Activated naive CD4-positive, alpha-beta T cell (primary cell): ENCODE measurements at places on chromosomes 7 and 10.

DNA sequence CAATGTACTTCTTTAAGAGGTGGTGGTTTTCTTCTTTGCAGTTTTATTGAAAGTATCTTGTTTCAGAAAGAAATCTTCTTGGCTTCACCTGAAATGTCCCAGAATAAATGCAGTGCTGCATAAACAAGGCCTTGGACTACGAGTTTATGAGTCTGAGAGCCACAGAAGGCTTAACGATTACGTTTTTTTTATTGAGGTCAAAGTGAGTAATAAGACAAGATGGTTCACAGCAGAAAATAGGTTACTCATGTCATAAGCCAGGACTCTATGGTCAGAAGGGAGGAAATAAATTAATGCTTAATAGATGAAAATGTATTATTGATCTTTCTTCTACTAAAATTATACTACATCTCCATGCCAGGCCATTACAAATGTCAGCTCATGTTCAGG, 13.7 kb upstream of the NPTX2 start:
- DNase-seq, result no peak

- DNase-seq, result no peak
These were observed 30.3 kb downstream of the ARL5B start for GRCh38 chr10:18689498-18689897.

DNA sequence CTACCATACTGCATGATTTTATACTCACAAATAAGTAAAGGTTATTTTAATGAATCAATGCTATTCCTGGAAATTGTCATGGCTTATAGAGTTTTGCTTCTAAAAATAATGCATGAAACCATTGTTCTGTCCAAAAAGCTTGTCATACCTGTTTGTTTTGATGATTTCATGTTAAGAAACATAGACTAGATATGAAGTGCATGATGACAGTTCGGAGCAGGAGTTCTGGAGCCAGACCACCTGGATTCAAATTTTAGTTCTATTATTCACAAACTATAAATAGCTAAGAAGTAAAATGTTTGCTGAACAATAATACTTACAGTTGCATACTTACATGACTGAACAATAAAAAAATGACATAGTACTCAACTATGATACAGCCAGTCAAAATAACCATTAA, 107.0 kb upstream of the AKR1E2 start:
- no peak for DNase-seq

- DNase-seq, result no peak
These were observed 56.0 kb downstream of the GTF2I start for GRCh38 chr7:74713567-74713966.

DNA sequence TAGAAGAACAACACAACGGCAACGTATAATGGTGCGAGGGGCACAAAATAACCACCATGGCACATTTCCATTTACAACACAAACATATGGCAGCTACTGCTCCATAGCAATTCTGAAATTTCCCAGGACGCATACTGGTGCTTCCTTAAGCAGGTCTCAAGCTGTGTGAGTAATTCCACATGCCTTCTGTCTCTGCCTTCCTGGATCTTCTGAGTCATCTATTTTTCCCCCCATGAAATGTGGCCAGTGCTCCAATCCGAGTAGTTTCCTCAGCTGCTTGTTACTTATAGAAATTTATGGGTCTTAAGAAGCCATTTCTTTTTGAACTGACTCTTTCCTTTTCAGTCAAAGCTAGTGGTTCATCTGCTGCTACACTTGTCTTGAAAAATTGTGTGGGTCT, 256.6 kb upstream of the KLF6 start:
- DNase-seq, result no peak

- no peak for DNase-seq
These were observed 31.0 kb upstream of the ARHGAP12 start for GRCh38 chr10:31959461-31960173.

DNA sequence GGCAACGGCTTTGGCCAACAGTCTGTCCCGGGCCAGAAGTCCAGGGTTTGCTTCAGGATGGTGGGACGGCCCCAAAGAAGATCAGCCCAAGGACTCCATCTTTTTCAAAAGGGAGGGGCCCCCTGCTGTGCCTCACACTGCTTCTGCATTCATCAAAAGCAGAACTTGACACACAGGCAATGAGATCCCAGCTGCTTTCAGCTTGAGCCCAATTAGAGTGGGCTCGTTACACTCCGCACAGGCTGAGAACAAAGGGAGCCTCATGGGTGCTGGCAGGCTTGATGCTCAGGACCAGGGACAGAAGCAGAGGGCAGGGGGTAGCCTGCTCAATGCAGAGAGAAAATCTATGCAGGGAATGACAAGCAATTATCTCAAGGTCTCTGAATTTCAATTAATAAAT, 45.5 kb downstream of the VOPP1 start:
- no peak for DNase-seq

DNA sequence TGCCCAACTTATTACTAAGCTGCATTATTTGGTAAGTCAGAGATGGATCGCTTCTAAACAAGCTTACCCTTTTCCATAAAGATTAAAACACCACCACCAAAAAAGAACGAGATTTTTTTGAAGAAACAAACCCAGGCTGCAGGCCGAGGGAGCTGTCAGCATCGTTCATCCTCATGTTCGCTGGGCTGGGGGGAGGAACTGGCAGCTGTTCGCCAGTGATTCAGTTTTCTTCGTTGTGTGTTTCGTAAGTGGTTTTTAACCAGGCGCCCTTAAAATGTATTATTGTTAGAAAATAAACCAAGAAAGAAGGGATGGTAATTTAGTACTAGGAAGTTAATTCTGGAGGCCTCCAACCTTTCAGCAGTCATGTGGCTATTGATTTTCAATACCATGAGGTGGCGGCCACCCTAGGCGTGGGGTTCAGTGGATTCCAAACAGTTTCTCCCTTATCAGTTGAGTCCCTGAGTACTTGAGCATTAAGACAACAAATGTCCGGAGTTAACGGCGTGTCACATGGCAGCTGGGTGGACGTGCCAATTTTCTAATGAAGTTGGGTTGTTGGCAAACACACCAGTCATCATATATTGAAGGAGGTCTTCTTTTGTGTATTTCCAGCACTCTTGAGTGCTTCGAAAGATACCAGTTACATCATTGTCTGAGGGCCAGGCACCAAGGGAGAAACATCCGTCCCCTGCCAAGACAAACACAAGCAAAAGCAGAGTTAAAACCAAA, 173.2 kb downstream of the EBF3 start:
- DNase-seq, result no peak

GRCh38 chr7:4154882-4155535, 527.1 kb upstream of the FOXK1 start:
- no peak for DNase-seq

DNA sequence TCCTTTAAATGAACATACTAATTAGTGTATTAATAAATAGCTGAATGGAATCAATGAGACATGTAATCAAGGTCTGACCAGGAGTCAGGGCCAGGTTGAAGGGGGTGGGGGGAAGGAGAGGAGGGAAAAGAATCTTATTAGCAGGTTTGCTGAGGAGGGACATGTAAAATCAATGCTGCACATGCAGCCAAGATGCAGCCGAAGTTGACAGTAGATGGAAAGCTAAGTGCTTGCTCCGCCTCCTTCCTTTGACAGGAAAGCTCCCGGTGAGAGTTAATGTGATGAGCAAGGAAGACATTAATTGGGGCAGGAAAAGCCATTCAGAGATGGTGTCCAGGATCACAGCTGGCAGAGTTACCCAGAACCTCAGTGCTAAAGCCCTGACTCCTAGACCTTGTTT, 24.4 kb downstream of the PLXNA4 start:
- DNase-seq, result no peak

DNA sequence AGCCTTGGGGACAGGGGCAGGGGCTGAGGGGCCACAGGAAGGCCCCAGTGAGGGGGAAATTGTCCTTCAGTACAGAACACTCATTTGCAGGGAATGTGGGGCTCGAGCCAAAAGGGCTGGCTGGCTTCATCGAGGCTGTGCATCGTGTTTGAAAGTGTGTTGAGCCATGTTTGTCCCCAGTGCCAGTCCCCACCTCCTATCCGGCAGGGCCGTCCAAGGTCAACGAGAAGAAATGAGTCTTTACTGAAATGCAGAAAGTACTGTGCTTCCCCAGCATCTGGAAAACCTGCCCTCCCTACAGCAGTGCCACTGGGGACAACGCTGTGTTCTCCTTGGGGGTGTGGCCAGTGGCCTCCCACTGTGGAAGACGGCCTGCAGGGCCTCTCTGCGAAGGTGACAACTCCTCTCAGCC, 214.1 kb downstream of the KLF6 start:
- no peak for DNase-seq

- no peak for DNase-seq
These were observed 70.2 kb upstream of the CCDC71L start for GRCh38 chr7:106731187-106731586.

- DNase-seq, result no peak
These were observed 157.1 kb downstream of the GPAM start for GRCh38 chr10:112026438-112026837.

DNA sequence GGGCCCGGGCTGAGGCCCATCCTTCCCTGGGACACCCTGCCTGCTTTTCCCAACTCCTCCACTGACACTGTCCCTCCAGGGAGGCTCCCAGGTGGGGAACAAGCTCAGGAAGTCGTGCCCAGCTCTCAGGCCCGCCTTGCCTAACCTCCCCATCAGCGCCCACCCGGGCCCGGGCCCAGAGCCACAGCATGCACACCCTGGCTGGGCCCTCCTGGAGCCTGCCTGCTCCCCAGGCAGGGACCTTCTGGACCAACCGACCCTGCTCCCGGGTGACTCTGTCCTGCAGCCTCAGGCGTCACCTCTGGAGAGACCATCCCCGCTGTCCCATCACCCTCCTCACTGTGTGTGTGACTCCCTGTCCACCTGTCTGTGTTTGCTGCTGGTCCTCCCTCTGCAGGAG, 1.8 kb upstream of the TMEM184A start:
- DNase-seq, result no peak

DNA sequence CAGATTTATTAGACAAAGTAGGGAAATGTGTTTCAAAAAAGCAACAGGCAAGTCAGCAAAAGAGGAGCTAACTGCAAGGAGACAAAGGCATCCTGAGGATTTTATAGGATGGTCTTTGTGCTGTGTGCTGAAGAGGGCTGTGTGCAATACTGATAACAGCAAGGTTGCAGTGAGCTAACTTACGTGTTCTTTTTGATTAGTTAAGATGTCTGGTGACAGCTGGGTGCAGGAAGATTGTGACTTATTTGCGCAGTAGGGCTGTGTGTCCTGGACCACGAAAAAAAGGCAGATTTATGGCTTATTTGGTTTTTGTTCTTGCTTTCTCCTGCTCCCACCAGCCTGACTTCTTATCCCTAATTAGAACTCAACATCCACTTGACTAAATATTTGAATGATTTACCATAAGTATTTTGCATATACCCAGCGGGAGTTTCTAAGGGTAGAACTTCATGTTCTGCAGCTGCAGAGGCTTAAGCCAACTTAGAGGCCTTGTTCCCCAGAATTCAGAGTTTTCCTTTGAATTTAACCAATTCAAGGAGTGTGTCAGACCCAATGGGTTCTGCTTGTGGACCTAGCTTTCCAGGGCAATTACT, 119.0 kb downstream of the ANKRD26 start:
- no peak for DNase-seq

- no peak for DNase-seq
These were observed 275.3 kb downstream of the NRG3 start for GRCh38 chr10:82150123-82150900.

- DNase-seq, result no peak
These were observed 8.5 kb downstream of the DDX56 start for GRCh38 chr7:44565097-44565794.

DNA sequence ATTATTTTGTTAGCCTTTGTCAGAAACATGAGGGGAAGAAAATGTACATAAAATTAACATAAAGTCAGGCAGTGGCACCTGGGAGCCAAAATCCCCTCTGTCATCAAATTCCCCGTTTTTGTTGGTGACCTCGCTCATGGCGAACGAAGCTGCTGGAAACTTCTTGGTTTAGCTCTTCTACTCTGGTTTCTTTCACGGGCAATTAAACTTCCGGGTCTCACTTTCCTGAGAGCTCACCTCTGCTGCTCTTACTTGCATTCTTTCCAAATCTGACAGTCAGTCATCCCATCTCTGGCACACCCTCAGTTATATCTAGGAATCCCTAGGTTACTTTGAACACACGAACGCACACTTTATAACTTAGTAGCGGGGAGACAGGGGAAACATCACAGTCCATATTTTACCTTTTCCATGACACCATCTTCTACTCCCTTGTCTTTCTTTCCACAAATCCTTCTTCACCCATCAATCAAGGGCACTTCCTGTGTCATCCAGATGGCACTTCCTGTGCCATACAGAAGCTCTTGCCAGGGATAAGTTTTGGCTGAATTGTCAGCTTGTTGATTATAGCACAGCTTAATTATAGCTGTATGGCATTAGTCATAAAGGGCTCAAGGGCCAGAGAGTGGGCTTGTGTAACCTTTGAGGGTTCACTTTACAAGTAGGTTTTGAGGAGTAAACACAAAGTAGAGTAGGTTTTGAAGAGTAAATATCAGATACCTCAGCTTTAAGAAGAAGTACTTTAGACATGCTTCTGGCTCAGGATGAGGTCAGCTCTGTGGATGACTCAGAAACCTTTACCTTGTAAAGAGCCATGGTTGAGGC, 105.1 kb downstream of the GATA3 start:
- DNase-seq, result no peak

- DNase-seq, result no peak
These were observed 335.3 kb upstream of the KLF6 start for GRCh38 chr10:4120096-4120853.

GRCh38 chr7:158377800-158378623, 209.6 kb downstream of the PTPRN2 start:
- DNase-seq, result no peak

DNA sequence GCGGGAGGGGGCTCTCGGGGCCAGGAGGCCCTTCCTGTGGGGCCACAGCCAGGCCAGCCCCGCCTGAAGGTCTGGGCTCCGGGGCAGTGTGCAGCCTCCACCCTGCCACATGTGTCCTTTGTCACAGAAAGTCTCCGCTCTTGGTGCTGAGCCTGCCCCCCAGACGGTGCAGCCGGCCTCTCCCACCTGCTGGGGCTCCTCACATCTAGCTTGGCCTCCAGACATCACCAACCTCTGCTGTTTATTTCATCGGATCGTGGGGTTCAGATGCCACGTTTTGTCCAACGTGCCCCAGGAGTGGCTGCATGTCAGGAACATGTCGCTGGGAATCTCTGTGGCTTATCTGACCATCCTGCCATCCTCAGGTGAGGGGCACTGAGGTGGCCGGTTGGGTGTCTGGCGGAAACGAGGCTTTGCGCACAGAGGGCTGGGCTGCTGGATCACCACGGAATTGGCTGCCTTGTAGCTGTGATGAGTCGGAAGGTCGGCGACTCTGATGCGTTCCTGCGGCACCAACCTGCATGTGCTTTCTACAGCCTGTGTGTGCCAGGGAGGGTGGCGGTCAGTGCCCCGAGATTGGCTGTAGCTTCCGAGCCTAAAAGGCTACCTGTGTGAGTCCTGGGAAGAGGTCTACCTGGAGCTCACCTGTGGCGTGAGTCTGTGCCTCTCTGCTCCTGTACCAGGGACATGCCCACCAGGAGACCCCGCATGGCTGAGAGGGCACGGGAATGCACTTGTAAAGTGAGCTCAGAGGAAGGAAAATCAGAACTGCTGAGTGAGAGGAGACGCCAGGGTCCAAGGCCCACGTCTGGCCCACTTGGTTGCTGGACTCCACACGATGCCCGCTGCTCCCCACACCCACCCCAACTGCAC, 316.4 kb downstream of the DNAJB6 start:
- DNase-seq, result no peak

GRCh38 chr10:47357911-47358310, 9.7 kb downstream of the RBP3 start:
- DNase-seq, result no peak

- no peak for DNase-seq
These were observed 53.8 kb upstream of the CPXM2 start for GRCh38 chr10:123945325-123945920.

GRCh38 chr7:23918856-23919255, 208.8 kb downstream of the STK31 start:
- DNase-seq, result no peak
